Sciatic nerve (tissue), 2 donors: ENCODE measurements at places on chromosomes 2 and 18.

- DNase-seq, result no peak
Measured at GRCh38 chr2:201852462-201852861, 46.1 kb downstream of the CDK15 start.

DNA sequence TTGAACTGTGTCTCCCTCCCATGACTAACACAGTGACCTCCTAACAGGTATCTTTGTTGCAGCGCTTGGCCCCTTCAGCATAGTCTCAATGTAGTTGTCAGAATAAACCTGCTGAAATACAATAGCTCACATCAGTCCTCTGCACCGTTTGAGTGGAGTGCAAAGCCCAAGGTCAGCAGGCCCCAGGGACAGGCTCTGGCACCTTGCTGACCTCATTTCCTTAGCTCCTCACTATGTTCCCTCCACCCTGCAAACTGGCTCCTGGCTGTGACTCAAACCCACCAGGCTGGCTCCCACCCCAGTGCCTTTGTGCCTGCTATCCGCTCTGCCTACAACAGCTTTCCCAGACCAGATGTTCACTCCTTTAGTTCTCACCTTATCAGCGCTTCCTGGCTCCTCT, 146.7 kb downstream of the LRATD1 start:
- DNase-seq, result no peak

DNA sequence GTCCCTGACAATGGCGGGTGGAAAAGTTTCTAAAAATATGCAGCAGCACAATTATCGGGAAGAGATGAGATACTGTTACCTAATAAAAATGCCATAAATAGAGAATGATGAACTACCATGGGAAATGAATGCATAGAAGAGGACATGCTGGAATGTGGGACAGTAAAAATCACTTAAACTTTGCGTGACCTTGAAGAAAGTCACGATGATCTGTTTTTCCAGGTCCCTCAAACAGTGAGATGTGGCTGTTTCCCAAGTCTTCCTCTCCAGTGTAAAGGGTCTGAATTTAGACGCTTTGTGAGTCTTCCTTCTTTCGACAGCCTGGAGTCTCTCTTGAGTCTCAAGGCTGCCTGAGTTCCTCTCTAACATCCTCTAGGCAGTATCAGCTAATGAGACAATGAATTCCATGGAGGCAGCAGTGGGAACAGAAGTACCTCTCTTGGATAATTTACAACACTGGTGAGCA, 1.4 kb downstream of the CLUL1 start:
- DNase-seq, result no peak

- DNase-seq, result no peak
Measured at GRCh38 chr2:22276696-22277095, 1108.3 kb upstream of the KLHL29 start.

DNA sequence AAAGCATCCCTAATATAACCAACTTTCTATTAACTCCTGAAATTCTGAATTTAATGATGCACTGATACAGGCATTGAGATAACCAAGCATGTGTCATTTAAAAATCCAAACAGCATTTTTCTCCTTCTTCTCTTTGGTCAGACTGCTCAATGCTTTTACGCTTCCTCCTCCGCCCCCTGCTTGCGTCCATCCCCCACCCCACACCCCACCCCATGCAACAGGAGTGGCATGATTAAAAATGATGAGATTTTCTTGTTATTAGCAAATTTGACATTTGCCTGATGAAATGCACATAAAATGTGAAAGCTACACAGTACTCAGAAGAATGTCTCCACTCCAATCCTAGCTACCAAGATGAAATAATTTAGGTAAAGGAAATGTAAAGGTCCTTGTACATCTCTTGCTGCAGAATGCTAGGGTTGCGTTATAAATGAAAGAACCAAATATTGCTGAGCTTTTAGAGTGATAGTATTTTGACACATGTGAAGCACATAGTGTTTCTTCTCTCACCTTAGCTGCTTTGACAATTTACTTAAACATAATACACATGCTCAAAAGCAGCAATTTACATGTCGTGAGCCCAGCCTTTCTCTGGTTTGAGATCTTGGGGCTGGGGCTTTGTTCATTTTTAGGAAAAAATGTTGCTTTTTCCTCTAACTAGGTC, 263.8 kb downstream of the MEIS1 start:
- DNase-seq, result no peak

DNA sequence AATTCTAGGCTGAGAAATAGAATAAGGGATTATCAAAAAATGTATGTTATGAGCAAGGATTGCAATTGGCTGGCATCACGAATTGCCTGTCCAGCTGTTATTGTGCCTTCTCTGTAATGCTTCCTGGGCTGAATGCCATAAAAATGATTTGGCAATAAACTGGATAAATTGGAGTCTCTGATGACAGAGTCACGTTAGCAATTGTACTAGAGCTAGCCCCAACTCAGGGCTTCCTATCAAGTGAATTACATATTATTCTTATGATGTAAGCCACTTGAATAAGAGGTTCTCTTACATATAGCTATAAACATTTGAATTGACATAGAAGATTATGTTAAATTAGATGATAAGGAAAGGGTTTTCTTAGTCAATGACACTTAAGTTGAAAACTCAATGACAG, 607.5 kb upstream of the REG3G start:
- DNase-seq, result no peak

DNA sequence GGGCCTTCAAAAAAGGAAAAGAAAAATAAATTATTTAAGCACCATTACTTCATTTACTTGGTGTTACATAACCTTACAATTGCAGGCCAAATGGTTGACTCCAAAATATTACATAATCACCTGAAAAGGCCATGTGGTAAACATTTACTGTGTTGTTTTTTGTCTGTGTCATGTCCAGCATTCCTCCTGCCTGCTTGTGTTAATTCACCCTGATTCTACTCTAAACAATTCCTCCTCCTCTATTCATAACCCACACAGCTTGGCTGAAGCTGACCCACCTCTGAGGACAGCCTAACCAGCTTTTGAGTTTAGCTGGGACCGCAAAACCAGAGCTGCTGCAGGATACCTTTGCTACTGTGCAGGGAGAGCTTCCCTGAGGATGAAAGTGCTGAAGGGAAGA, 35.4 kb downstream of the TMX3 start:
- DNase-seq, result no peak

DNA sequence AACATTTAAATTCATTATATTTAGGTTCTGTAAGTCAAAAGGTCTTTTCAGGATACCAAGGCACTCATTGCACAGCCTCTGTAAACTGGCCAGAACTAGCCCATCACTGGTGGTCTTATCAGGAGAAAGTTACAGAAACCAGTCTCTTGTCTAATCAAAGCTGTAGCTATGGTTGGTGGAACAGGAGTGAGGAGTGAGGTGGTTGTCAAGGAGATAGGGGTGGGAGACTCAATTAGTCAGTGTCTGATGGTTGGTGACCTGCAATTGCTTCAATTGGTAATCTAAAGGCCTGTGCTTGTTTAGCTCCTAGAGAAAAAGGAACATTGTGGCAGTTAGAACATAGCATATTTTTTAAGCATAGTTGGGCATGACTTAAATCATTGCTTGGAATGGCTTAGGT, 458.6 kb upstream of the CDH2 start:
- no peak for DNase-seq
